ENCODE measurements at places on chromosomes 11 and 22.

DNA sequence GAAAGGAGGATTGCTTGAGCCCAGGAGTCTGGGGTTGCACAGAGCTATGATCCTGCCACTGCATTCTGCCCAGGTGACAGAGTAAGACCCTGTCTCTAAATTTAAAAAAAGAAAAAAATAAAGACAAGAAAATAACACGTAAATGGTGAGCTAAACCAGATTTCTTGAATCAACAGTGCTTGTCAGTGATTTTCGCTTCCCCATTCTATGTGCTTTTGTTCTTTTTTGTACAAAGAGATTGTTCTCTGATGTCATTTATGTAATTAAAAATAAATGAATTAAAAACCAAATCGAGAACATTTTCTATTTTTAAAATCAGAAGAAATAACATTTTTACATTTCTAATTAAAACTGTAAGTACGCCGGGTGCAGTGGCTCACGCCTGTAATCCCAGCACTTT lies 19.8 kb upstream of the SLC29A2 start:
- DNase-seq: no peak

- no peak for DNase-seq
Observed at GRCh38 chr11:108037211-108037610, 28.5 kb downstream of the CUL5 start.

DNA sequence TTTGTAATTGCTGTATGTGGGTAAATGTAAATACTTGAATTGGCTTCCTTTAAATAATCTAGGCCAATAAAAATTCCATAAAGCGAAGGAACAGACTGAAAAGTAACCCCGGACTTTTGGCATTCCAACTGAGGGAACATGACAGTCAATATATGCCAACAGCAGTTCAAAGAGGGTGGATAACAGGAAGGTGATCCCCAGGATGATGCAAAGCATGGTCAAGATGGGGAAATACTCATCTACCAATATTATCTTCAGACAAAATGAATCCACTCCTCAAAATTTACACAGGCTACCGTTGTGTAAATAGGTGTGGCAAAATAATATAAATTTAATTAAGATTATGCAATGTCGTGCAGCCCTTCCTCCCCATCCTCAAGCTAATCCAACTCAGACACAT lies 56.9 kb downstream of the BBOX1 start:
- no peak for DNase-seq

GRCh38 chr11:17745023-17745772 lies 10.6 kb downstream of the KCNC1 start:
- DNase-seq: peak; percentile 51

DNA sequence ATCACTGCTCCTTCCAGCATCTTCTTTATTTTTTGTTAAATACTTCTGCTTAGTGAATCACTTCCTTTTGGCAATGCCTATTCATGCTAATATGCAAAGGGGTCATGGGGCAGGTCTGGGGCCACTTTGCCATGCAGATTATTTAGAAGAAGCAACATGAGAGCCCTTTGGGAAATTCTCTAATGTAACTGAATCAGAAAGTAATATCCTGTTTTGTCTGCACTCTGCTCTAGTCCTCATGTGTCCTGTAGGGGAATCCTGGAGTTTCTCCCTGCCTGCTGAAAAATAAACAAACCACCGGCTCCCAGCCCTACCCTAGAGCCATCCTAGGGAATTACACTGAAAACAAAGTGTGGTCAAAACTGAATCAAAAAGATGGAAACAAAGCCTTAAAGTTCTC lies 176.5 kb upstream of the POU2AF2 start:
- no peak for DNase-seq

DNA sequence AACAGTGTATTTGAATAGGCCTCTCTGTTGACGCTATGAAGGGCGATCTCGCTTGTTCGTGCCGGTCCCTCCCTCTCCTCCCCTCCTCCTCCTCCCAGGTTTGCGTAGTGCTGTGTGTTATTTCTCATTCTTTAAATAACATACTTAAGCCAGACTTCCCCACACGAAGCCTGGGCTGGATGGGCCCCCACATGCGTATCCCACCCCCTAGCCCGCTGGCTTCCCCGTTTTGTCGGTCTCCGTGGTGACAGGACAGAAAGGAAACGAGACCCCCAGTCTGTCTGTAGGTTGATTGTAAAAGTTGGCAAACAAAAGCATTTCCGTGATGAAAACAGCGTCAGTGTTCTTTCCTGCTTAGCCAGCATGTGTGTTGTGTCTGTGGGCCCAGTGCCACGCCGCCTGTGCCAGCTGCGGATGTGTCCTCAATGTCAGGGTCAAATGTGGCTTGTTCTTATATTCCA lies 27.3 kb downstream of the FAM118A start:
- DNase-seq: peak; percentile 87

DNA sequence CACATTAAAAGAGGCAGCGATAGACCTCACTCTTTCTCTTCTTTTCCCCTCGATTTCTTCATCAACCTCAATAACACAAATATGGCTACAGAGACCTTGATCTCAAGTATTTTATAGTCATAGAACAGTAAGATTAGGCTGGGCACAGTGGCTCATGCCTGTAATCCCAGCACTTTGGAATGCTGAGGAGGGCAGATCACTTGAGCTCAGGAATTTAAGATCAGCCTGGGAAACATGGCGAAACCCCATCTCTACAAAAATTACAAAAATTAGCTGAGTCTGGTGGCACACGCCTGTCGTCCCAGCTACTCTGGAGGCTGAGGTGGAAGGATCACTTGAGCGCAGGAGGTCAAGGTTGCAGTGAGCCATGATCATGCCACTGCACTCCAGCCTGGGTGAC lies 14.6 kb downstream of the SLN start:
- DNase-seq: no peak

DNA sequence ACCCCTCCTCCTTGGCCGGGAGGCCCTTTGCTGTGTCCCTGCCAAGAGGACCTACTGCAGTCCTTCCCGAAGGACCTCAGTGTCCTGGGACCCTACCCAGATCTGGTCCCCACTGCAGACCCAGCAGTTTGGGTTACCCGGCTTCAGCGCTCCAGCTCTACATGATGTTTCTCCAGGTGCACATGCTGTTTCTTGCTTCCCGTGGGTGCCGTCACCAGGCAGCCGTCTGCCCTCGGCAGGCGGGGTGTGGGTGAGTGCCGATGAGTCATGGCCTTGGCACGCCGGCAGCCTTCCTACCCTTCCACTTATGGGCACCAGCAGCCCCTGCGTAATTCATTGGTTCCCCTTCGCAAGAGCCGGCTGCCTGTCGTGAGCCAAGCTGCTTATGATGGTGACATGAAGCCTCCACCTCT lies 101.8 kb downstream of the BCR start:
- peak; percentile 82 for DNase-seq

DNA sequence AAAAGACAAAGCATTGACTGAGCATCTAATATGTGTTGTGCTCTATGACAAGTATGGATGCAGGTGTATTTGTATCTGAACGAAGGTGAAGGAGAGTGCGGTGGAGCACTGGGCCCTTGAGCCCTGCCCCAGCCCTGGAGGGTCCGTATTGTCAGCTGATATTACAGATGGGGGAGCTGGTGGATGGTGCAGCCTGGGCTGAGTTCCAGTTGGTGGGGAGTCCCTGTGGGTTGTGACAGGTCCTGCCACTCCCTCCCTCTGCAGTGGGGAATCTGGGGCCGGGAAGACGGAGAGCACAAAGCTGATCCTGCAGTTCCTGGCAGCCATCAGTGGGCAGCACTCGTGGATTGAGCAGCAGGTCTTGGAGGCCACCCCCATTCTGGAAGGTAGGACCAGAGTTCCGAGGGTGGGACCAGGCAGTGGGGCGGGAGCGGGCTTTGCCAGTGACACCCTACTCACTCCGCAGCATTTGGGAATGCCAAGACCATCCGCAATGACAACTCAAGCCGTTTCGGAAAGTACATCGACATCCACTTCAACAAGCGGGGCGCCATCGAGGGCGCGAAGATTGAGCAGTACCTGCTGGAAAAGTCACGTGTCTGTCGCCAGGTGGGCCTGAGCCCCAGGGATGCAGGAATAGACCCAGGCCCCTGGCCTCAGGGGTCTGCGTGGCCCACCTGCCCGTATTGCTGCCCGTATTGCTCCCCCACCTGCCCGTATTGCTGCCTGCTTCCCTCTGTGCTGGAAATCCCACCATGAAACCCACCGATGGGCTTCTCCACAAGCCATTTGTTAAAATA lies 28.6 kb downstream of the MYO7A start:
- no peak for DNase-seq

DNA sequence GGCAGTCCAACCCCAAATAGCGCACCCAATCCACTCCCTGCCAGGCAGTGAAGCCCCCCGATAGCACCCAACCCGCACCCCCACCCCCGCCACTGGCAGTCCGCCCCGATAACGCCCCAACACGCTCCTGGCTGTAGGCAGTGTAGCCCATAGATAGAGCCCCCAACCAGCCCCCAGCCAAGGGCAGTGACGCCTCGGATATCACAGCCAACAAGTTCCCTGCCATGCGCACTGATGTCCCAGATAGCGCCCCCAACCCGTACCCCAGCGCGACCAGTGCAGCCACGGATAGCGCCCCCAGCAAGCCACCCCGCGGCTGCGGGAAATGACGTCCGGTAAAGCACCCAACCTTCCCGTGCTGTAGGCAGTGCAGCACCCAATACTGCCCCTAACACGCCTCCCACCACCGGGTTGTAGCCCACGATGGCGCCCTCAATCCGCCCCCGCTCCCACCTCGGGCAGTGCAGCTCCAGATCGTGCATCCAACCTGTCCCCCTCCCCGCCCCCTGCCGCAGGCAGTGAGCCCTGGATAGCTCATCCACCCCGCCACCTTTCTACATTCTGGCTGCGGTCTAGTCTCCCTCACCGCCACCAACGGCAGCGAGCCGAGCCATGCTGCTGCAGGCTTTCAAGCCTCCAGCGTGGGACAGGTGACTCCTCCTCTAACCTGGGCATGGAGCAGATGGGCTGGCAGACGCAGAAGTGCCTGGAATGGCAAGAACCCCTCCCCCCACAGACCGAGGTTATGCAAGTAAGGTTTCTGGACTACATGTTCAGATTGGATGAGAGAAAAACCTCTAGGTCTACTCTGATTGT lies 625 bp downstream of the RFPL2 start:
- no peak for DNase-seq

DNA sequence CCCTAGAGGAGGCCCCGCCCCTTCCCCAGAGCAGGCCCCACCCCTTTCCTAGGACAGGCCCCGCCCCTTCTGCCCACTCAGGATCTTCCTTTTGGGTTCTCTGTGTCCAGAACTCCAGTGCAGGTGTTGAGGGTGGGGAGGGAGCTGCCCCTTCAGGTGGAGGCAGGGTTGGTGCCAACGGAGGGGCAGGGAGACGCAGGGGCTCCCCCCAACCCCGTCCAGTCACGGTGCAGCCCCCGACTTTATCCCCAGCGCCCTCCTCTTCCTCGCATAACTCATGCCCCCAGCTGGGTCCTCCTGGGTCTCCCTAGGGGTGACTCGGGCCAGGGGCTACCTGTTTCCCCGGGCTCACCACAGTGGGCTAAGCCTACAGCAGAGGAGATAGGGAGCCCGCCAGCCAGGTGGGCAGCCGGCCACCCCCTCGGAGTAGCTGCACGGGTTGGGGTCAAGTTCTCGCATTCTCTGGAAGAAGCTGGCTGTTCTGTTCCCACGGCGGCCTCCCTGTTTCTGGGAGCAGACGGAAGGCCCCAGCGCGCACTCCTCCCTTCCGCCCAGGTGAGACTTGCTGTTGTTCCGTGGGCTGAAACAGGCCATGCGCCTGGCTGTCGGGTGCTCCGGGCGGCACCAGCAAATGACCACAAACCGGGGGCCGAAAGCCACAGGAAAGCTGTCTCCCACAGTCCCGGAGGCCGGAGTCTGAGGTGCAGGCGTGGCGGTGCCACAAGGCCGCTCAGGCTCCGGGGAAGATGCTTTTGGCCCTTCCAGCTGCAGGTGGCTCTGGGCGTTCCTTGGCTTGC lies 38.9 kb downstream of the MUC2 start:
- peak; percentile 75 for DNase-seq
